ENCODE measurements at places on chromosomes 1 and 21.
A peak's percentile ranks its signal among the peaks of the same experiment; 100 is the strongest.

DNA sequence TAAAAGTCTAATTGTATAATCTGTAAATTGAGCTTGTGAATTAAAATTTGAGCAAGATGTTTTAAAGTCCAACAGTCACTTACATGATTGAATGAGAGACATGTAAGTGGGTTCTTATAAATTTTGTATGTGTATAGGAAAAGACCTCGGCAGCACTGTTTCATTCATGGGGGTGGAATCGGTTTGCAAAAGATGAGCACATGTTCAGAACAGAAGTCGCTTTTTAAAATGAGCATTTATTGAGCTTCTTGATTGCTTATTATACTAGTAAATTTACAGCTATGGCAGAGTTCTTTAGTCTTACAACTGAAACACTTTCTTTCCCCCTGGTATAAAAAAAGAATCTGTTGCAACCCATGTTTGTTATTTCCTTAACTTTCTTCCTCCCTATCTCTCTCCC, 33.9 kb downstream of the ACTN2 start:
- DNase-seq, result no peak

DNA sequence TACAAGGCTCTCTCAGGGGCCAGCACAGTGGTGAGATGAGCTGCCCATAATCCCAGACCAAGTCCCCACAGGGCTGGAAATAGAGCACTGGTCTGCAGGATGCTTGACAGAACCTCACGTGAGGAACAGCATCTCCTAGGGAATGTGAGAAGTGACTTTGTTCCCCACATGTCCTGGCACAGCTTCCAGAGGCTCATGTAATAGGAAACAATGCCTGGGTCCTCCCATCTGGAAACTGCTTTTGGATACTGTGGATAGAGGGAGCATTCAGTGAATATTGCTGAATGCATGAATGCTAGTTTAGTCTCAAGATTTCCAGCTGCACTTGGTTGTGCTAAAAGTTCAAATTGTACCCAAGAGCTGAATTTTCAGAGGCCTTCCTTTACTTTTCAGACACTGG, 146.2 kb downstream of the TNR start:
- DNase-seq, result no peak

- DNase-seq, result peak; percentile 81
These were observed 4.4 kb upstream of the ZNF692 start for GRCh38 chr1:248862998-248863881.

- no peak for DNase-seq
These were observed 117.4 kb downstream of the IER5 start for GRCh38 chr1:181205901-181206300.

DNA sequence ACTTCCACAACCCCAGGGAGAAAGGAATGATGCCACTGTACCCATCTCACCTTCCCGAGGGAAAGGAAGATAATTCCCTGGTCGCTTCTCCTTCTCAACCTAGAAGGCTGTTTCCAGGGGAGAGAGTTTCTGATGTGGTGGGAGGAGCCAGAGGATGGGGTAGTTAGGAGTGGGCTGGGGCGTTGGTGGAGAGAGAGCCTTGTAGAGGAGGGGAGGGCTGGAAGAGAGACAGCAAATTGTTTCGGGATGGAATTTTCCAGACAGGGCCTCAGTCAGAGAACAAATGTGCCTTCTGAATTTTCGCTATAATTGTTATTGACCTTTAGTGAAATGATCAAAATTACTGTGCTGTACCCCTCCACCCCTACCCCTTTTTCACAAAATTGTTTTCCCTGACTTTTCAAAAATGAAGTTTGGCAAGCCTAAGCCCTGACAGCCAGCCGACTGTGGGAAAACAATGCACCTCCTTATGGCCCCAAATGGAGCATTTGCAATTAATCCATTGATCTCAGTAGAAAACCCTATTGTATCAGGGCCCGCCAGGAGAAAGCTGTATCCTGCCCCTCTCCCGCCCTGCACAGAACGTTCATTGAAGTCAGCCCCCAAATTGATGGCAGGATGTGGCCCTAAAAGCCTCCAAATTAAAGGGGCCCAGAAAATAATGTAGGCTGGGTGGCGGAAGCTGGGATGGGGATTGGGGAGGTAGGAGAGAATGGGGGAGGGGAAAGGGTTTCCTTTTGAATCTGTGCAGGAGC, 69.1 kb upstream of the JUN start:
- no peak for DNase-seq

GRCh38 chr1:24828887-24829192, 83.6 kb downstream of the CLIC4 start:
- DNase-seq, result no peak

DNA sequence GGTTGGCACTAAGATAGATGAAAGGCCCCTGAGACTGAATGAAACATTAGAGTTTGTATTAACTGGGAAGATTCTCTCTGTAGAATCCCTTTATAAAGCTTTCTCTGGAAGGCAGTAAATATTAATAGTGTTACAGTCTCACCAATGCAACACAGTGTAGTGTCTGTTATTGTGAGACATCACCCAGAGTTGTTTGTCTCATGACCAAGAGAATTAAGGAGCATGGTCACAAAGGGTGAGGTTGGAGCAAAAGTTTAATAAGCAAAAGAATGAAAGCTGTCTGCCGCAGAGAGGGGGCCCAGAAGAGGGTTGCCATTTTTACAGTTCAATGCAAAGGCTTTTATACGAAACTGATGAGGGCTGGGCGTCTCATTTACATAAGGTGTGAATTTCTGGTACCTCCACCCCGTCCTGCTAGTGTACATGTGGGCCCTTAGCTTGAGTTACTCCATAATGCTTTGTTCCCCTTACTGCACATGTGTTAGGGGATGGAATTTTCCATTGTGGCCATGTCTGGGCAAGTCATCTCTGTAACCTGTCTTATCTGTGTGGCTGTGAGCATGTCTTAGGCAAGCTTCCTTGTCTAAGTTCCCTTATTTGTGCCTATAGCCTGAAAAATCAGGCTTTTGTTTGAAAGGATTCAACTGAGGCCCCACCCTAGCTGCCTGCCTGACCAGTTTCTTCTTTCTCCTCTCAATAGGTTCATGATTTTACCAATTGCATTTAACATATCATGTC, 184.1 kb downstream of the RASAL2 start:
- DNase-seq, result no peak

DNA sequence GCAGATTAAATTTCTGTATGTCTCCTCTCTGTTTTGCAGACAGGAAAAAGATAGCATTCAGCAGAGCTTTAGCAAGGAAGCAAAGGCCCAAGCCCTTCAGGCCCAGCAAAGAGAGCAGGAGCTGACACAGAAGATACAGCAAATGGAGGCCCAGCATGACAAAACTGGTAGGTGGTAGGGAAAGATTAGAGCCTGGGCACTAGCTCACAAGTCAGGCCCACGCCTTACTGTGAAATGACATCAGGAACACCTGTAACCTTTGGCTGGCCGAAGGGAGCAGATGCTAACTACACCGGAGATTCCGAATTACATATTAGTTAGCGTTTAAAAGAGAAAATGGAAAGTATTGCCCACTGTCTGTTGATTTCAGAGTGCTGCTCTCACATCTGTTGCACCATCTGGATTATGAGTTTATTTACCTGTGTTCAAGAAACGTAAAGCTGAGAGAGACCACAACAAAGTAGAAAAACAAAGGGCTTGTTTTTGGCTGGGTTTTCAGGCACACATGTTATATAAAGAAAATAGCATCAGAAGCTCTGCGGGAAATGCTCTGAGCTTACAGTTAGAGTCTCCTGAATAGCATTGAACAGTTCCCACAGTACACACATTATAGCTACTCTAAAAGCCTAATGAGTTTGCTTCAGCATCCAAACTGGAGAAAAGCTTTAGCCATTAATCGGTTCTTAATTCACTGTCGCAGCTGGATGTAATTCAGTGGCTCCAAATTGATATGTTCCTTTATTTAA, 160.0 kb downstream of the SDCCAG8 start:
- DNase-seq, result no peak

DNA sequence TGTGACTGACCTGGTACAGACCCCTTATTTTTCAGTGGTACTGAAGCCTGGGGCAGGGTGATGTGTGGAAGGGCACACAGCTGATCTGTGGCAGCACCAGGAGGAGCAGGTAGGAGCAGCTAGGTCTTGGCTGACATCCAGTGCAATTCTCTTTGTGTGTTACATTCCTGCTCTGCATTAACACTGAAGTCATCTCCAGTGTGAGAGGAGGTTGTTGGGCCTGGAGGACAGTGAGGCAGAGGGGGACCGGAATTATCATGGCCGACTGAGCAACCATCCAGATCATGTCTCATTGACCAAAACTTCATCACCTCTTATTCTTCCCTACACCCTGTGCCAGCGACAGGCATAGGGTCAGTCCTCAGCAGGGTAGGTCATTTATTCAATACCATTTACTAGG, 1.5 kb downstream of the SLAMF8 start:
- no peak for DNase-seq

- no peak for DNase-seq
These were observed 308.8 kb downstream of the CAMTA1 start for GRCh38 chr1:7094086-7094485.

DNA sequence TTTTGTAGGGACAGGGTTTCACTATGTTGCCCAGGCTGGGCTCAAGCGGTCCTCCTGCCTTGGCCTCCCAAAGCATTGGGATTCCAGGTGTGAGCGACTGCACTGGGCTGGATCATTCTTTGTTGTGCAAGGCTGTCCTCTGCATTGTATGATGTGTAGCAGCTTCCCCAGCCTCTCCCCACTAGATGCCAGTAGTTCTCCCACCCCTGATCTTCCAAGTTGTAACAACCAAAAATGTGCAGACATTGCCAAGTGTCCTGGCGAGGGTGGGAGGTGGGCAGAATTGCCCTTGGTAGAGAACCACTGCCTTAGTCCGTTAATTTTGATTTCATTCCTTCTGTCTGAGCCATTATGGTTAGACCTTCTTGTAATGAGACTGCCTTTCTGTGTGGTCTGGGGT, 7.2 kb downstream of the GALNT2 start:
- no peak for DNase-seq

GRCh38 chr1:205205055-205205454, 6.4 kb downstream of the DSTYK start:
- no peak for DNase-seq

- no peak for DNase-seq
These were observed 6.2 kb upstream of the KIF1B start for GRCh38 chr1:10204003-10204642.

Data from left lobe of liver (tissue), 2 donors.